Stimulated activated CD8-positive, alpha-beta memory T cell treated with anti-CD3 and anti-CD28 coated beads, Interleukin-4, amount 100 ng/mL, for 4 hours (primary cell): ENCODE measurements at places on chromosomes 16 and 17.

- DNase-seq: no peak
Measured at GRCh38 chr16:85952811-85953210, 53.8 kb downstream of the IRF8 start.

GRCh38 chr17:49210158-49211029 lies at the start of the genes ABI3 and GNGT2:
Gene ABI3, plus strand, starts transcription at chr17:49210707. Its CDS starts 18 bp downstream, at chr17:49210725.
Gene GNGT2, minus strand, starts transcription at chr17:49210574. Its CDS starts 3,152 bp downstream, at chr17:49207422.
- no peak for DNase-seq

- DNase-seq: no peak
Measured at GRCh38 chr17:42843358-42843934, 934 bp upstream of the AOC2 start.

- no peak for DNase-seq
Measured at GRCh38 chr17:69712801-69713311, 298.4 kb downstream of the MAP2K6 start.

- DNase-seq: no peak
Measured at GRCh38 chr16:11165349-11165748, 90.7 kb downstream of the SOCS1 start.

DNA sequence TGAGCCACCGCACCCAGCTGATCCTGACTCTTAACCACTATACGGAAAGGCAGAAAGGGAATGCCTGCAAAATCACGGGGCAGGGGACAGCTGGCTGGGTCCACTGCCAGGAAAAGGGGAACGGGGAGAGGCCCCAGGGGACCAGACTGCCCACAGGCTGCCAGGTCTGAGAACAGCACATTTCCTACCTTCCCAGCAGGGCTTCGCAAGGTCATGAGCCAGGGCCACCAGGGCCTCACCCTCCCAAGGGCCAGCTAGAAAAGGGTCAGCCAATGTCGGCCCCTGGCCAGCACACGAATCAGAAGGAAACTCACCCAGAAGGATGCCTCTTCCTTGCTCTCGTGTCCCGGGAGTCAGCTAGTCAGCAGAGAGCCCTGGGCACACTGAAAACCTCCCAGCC lies 118.4 kb downstream of the ZNF423 start:
- DNase-seq: no peak

GRCh38 chr16:78240459-78241222 lies 141.2 kb downstream of the WWOX start:
- DNase-seq: no peak

DNA sequence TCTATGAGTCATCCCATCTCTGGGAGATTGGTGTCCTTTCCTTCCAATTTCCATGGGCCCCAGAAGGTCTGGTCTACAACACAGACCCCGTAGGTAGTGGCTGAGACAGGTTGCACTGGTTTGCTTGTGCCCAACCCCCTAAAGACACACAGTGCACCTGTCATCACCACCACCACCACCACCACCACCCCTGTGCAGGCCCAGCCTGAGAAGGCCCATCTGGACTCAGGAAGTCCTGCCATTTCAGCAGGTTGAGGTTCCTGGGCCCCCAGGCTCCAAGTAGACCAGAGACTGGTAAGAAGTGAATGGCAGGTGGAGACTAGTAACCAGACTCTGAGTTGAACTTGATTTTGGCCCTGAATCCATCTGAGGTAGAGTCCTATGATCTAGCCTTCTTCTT lies 25.9 kb upstream of the PHB1 start:
- DNase-seq: no peak

GRCh38 chr16:53744449-53744848 lies 40.5 kb downstream of the FTO start:
- no peak for DNase-seq

DNA sequence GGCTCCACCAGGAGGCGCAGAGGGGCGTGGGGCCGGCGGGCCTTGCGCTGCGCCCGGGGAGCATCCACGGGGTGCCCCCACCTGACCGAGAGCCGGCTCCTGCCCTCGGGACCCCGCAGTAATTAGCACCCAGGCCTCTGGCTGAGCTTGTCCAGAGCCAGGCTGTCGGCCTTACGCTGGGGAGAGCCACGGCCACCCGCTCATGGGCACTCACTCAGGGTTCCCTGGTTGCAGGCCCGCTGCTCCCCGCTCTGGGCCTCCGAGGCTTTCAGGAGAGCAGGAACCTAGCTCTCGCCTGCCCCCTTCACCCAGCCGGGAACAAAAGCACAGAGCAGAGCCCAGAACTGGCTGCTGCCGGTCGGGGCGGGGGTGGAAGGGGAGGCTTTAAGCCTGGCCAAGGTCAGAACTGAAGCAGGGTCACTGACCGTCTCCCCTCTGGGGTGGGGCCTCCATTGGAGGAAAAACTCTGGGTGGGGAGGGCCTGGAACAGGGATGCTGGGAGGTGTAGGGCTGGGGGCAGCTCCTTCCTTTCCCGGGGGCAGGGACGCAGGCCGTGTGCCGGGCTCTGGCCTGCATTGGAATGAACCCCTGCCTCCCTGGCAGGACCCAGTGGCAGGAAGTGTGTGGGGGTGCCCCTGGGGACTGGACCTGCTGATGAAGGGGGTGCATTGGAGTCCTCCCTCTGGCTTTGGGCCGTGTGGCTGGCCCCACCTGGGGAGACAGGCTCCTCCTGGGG lies 12.3 kb downstream of the GLIS2 start:
- DNase-seq: no peak

DNA sequence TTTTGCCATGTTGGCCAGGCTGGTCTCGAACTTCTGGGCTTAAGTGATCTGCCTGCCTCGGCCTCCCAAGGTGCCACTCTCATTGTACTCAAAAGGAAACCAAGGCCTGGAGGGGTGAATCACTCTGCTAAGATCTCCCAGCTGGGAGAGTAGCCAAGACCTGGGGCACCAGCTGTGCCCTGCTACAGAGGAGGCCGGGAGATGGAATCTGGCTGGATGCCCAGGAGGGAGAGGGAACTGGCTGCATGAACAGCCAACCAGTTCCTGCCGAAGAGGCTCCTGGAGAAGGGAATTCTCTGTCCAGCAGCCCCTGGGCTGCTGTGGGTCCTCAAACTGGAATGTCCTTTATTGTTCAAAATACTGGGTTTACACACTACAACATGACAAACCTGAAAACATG lies 238.7 kb upstream of the CIBAR2 start:
- DNase-seq: no peak

GRCh38 chr17:32673964-32674363 lies 187.2 kb downstream of the CDK5R1 start:
- DNase-seq: no peak

GRCh38 chr16:83005653-83006160 lies 378.9 kb downstream of the CDH13 start:
- DNase-seq: no peak

DNA sequence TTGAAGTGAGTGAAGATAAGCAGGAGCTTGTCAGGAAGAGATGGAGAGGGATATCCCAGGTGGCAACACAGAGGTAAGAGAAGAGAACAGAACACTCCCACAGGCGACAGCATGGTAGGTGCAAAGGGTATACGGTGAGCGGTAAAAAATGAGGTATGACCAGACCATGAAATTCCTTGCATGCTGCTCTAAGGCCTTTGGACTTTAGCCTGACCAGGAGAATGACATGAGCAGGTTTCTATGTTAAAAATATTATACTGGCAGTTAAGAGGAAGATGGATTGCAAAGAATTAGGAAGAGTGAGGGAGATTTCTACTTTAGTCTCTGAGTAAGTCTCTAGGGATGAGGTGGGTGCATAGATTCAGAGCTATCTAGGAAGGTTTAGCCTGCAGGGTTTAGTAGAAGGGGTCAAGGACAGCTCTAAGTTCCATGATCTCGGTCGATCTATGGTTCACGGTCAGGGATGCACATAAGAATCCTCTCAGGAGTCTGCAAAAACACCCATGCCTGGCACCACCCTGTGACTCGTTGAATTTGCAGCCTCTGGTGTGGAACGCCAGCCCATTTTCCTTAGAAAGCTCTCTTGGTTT lies 65.7 kb downstream of the HLF start:
- DNase-seq: no peak

- no peak for DNase-seq
Measured at GRCh38 chr16:64968539-64968938, 153.3 kb downstream of the CDH11 start.

DNA sequence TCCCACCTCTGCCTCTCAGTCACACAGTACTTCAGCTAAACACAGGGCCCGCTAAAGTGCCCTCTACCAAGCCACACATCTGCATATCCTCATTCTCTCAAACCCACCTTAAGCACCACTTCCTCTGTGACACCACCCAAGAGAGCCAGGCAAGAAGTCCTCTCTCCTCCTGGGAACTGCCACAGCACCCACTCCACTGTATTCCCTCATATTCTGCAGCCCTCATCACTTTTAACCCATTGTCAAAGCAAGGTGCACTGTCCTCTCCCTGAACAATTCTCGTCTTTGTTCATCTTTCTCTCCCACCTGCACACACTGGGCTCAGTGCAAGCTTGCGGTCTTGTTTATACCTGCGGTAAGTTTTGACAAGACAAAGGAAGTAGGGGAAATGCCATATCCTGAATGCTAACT lies 13.6 kb downstream of the CHD9 start:
- no peak for DNase-seq

DNA sequence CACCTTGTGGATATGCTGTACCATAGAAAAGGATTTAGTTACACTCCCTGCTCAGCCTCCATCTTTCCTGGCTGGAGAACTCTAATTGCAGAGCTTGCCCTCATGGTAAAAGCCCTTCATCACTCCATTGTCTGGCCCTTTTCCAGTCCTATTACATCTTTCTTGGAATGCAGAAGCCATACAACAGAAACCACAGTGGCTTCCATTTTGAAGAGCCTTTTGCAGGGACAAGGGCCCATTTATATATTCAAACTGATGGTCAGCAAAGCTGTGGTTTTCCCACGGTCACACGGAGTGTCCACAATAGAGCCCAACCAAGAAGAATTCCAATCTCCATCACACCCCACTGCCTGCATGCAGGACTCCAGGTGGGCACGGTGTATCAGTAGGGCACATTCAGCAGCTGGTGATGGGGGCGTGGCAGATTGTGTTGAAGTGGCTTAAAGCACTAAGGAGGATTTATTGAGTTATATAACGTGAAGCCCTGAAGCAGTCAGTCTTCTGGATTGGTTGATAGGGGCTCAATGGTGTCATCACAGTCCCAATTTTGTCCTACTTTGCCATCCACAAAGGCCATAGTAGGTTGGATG lies 20.3 kb downstream of the COPRS start:
- no peak for DNase-seq

- no peak for DNase-seq
Measured at GRCh38 chr17:10171581-10171981, 26.8 kb downstream of the GAS7 start.

DNA sequence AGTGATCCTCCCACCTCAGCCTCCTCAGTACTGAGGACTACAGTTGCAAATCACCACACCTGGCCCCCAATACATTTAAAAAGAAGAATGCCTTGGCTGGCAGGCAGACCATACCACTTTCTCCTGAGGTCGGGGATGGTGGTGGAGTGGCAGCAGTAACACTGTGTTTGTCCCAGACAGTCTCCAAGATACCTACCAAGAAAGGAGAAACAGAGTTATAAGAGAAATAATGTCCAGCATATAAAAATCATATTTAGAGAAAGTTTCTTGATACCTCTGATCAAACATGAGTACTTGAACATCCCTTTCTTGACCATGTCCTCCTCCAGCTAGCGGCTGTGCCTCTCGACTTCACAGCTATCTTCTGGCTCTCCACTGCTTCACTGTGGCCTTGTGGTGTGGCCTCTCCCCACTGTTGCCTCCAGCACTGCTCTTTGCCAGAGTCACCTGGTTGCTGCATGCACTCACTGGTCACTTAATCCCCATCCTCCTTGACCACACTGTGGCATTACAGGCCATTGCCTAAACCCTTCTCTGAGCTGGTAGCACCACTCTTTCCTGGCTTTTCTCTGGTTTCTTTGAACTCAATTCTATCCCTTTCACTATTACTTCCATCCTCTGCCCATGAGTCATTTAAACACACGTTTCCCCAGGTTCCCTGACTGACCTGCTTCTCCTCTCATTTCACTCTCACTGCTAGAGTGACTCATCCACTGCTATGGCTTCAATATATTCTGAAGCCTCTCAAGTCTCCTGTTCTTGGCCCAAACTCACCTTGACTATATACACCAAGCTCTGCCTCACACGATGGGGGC lies 45.2 kb downstream of the XPO6 start:
- DNase-seq: no peak

DNA sequence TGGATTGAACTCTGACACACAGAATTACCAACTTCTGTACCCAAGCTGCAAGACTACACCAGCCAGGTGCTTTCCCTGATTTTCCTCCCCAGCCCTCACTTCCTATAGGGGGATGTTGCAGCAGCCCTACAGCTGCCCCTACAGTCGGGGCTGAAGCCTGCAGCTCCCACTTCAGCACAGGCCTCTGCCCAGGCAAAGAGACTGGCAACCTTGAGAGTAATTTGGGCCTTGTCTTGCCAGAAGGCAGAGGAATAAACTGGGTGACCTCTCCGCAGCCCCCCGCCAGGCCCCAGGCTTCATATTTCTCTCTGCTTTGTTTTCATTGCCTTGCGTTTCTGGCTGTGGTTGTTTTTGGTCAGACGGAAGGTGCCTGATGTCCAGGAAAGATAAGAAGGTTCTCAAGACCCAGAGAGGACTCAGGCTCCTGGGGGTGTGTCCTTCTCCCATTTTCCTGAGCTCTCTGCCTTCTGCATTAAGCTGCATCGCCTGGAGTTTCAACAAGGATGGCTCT lies 32.0 kb downstream of the SLC6A4 start:
- no peak for DNase-seq

GRCh38 chr16:84013787-84014569 lies 28.6 kb downstream of the SLC38A8 start:
- DNase-seq: no peak

DNA sequence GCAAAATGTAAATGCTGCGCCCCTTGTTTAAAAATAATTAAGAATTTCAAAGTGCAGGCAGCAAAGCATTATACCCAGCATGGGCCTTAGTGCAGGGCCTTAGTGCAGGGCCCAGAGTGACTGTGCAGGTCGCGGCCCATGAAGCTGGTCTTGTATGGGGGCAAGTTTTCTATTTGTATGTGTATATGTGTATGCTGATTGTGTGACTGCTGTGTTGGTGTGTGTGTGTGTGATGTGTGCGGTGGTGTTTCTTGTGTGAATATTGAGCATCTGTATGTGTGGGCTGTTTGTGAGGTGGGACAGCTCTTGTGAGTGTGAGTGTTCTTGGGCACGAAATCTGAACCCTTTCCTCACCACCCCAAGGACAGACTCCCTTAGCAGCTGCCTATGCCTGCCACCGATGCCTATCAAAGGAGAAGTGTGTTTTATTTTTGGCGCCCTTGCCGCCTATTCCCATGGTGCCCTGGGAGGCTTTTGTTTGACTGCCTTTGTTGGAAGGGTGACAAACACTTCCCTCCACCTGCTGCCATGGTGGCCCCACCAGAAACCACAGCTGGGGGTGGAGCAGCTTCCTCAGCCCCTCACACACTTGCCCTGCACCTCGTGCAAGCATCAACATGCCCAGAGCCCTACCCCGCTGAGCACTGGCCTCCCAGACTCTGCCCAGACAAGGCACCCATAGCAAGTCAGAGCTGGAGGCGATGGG lies 18.0 kb downstream of the CCR7 start:
- DNase-seq: peak; percentile 52

- DNase-seq: no peak
Measured at GRCh38 chr16:64453646-64454045, 668.2 kb downstream of the CDH11 start.

GRCh38 chr17:27384726-27385125 lies 71.5 kb upstream of the KSR1 start:
- DNase-seq: no peak

- no peak for DNase-seq
Measured at GRCh38 chr17:69047368-69048263, 13.1 kb downstream of the ABCA9 start.
